Stimulated activated CD4-positive, alpha-beta T cell treated with anti-CD3 and anti-CD28 coated beads, TNF-alpha, amount 100 ng/mL, for 1 hour (primary cell): ENCODE measurements at places on chromosomes 3 and 15.

- no peak for DNase-seq
Measured at GRCh38 chr15:55422089-55422488, 13.8 kb downstream of the PIERCE2 start.

GRCh38 chr3:150049317-150049716 lies 78.6 kb upstream of the PFN2 start:
- no peak for DNase-seq

DNA sequence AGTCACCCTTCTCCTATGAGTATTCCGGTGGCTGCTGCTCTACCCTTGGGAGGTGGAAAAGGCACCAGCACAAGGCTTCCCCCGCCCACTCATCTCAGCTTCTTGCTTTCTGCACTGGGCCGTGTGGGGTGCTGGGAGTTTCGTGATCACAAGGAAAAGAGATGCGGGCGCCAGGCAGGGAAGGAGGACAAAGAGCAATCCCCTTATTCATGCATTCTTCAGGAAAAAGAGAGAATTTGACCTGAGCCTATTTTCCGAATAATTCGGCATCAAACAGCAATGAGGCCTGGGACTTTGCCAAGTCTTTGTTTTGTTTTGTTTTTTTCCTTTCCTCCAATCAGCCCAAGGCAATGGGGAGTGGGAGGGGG lies 102.2 kb upstream of the LPP start:
- DNase-seq, result no peak

DNA sequence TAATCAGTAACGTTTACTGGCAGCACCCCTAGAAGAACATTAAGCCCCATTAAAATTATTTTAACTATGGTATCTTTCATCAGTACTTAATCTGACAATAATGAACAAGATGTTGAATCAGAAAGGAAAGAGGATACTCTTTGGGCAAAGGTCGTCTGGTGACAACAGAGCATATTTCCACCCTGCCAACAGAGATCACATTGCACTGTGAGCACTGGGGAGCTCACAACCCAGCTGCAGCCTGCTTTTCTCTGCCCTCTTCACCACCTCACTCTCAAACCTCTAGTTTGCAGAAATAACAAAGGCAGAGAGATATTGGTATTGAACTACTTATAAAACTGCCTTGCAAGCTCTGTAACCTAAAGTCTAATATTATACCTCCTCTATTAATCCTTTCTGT lies 130.0 kb downstream of the FBN1 start:
- DNase-seq, result no peak

- no peak for DNase-seq
Measured at GRCh38 chr3:41234823-41235721, 35.8 kb downstream of the CTNNB1 start.

DNA sequence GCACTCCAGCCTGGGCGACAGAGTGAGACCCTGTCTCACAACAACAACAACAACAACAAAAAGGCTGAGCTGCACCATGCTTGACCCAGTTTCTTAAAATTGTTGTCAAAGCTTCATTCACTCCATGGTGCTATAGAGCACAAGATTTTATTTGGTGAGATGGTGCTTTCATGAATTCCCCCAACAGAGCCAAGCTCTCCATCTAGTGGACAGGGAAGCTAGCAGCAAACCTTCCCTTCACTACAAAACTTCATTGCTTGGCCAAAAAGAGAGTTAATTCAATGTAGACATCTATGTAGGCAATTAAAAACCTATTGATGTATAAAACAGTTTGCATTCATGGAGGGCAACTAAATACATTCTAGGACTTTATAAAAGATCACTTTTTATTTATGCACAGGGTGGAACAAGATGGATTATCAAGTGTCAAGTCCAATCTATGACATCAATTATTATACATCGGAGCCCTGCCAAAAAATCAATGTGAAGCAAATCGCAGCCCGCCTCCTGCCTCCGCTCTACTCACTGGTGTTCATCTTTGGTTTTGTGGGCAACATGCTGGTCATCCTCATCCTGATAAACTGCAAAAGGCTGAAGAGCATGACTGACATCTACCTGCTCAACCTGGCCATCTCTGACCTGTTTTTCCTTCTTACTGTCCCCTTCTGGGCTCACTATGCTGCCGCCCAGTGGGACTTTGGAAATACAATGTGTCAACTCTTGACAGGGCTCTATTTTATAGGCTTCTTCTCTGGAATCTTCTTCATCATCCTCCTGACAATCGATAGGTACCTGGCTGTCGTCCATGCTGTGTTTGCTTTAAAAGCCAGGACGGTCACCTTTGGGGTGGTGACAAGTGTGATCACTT lies 2.0 kb downstream of the CCR5 start:
- DNase-seq, result no peak

DNA sequence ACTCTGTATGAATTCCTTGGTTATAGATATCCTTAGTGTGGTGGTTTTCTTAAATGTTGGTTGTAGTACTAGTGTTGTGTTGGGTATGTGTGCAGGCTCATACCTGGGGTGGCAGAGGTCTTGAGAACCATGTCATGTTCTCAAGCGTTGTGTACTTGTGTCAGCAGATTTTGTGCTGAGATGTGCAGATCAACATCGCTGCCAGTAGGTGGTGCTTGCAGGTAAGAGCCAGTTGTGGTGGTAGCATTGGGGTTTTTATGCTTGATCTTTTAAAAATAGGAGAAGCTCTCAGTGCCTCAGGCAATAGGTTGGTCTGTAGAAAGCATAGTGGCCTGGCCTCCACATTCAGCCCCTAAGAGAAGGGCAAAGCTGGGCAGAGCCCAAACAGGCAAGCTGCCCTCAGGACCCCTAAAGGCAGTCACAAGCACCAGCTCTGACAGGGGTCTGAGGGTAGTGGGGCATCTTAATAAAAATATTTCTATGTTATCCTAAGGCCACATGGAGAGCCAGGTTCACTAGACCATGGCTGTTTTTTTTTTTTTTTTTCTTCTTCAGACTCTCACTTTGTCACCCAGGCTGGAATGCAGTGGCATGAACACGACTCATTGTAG lies 164.0 kb downstream of the IL20RB start:
- DNase-seq, result no peak

GRCh38 chr15:85443593-85444087 lies 63.2 kb downstream of the AKAP13 start:
- DNase-seq, result no peak

GRCh38 chr3:25044762-25045710 lies 383.0 kb upstream of the RARB start:
- no peak for DNase-seq

GRCh38 chr3:31911643-31912042 lies 69.4 kb downstream of the OSBPL10 start:
- DNase-seq, result no peak

GRCh38 chr15:61227269-61227949 lies 1.7 kb downstream of the RORA start:
- DNase-seq, result no peak

DNA sequence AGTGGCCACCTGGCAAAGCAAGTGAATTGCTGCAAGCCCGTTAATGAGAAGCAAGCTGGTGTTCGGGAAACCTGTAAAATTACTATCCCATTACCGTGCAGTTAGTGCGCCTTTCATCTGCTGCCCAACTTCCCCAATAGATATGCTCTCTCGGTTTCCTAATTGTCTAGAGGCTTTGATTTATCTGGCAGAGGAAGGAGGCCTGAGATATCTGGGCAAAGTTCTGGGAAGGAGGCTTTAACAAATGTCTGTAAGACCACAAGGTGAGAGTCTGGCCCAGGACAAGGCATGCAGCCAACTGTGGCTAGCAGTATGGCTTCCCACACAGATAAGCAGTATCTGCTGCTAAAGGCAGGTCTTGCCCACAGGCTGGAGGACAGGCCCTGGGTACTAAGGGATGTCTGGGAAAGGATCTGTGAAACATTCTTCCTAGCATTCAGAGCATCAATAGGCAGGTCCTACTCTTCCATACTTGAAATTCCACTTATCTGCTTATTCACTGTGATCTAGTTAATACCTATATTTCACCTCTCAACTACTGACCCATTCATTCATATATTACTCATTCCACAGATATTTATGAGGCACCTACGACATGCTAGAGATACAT lies 130.0 kb upstream of the SLC2A2 start:
- no peak for DNase-seq

GRCh38 chr3:138172625-138173024 lies 2.1 kb downstream of the DBR1 start:
- no peak for DNase-seq

GRCh38 chr3:100277255-100277800 lies 16.5 kb downstream of the TBC1D23 start:
- no peak for DNase-seq

GRCh38 chr3:14561051-14561960 lies 21.2 kb upstream of the GRIP2 start:
- no peak for DNase-seq

DNA sequence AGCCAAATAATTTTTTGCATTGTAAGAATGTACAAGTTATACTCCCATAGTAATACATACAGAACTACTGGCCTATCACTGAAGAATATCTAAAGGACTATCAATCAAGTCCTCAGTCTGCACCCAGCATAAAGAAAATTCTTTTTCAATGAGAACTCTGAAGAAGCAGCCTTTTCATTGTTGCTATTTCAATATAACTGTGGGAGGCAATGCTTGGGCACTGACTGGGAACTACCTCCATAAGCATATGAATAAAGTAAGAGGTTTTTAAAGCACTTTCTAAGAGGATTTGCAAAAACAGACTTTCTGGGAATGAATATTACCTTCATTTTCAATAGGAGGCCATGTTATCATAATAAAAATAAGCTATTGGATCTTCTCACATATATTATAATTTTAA lies 24.6 kb upstream of the NECTIN3 start:
- DNase-seq, result no peak

- DNase-seq, result no peak
Measured at GRCh38 chr3:31622636-31623288, 90.0 kb downstream of the STT3B start.

- DNase-seq, result no peak
Measured at GRCh38 chr15:88377509-88377908, 89.7 kb downstream of the MRPL46 start.

GRCh38 chr15:76868740-76869139 lies 36.4 kb downstream of the SCAPER start:
- no peak for DNase-seq

- no peak for DNase-seq
Measured at GRCh38 chr3:31247850-31248562, 284.7 kb upstream of the STT3B start.

GRCh38 chr3:121975702-121976302 lies 46.2 kb downstream of the ILDR1 start:
- DNase-seq, result no peak

DNA sequence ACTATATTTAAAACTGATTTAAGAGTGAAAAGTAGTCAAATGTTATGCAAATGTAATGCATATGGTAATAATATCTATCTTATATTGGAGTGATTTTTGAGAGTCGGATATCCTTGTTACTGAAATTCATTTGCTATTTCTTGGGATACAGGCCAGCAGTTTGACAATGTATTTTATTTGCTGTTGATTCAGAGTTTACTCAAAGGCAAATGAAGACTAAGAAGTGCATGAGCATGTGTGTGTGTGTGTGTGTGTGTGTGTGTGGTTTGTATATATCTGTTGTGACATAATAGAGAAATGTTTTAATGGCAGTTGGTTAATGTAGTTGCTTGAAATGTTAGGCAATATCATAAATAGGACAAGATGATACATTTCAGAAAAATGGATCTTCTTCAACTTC lies 39.0 kb downstream of the UNC13C start:
- no peak for DNase-seq

DNA sequence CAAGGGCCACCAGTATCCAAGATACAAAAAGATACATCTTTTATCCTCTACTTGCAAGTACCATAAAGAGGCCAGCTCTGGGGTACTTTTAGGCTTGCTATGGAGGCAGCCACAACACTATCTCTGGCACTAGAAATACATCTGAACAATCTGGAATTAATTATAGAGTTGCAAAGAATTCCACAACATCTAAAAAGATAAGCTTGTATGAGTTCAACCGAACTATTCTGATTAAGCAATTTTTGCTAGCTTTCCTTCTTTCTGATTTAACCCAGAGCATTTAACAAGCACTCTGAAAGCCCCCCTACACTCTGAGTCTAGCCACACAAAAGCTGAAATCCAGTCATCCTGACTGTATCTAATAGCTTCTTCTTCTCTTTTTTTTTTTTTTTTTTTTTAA lies 95.4 kb downstream of the FRMD5 start:
- no peak for DNase-seq
